ENCODE measurements at places on chromosomes 12 and 14.
A peak's percentile ranks its signal among the peaks of the same experiment; 100 is the strongest.

DNA sequence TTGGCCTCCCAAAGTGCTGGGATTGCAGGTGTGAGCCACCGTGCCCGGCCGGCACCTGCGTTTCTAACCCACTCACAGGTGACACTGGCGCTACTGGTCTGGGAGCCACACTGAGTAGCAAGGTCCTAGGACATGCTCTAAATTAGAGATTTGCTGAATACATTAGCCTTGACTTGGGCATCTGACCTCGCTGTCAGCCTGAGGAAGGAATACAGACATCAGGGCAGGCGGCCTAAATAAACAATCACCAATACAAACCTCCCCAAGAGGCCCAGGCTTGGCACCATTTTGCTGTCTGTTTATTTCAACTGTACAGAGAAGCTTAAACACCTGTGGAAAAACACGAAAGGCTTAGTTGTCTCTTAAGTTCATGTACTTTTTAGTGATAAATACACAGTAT is 27.5 kb downstream of the P2RX4 start:
- DNase-seq, result no peak

DNA sequence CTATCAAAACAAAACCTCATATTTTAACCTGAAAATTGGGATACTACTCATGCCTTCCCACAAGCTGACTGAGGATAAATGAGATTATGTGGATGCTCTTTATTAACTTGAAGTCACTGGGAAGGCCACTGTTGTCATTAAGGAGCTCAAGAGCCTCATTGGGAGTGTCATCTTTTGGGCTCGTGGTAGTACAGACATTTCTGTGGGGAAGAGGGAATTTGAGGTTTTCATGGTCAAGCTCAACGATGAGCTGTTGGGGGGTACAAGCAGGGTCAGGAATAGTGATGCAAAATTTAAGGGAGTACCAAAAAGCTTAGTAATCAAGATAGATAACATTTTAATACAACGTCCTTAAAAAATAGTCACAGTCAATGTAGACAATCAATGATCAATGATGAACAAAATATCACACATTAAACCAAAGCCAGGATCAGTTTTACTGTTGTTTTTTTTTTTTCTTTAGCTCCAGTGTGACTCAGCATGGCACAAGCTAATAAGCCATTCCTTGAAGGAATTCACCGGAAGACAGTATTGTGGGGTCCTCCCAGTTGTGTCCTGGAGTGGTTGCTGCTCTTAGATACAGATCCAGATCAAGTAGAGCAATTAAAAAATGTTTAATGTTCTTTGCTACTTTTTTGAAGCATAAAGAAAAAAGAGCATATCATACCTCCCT is 130.9 kb downstream of the C12orf75 start:
- no peak for DNase-seq

DNA sequence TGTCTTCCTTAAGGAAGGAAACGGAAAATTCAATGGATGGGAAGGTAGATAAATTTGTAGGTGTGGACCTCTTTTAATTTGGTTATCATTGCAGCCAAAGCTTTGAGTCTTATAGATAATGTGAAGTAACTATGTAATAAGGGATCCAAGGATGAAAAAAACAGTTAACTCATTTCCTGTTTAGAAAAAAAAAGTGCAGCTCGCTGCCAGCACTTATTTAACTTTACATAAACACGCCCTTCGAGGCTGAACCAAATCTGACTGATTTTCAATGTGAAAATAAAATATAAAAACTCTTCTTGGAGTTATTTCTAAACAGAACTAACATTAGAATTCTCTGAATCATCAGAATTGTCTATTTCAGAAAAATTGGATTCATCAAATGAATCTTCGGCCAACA is 7.0 kb downstream of the NUBPL start:
- peak; percentile 25 for DNase-seq

GRCh38 chr14:65282896-65283253 is 129.7 kb upstream of the FUT8 start:
- no peak for DNase-seq

- DNase-seq, result no peak
Observed at GRCh38 chr12:49744363-49744885, 3.1 kb downstream of the TMBIM6 start.

DNA sequence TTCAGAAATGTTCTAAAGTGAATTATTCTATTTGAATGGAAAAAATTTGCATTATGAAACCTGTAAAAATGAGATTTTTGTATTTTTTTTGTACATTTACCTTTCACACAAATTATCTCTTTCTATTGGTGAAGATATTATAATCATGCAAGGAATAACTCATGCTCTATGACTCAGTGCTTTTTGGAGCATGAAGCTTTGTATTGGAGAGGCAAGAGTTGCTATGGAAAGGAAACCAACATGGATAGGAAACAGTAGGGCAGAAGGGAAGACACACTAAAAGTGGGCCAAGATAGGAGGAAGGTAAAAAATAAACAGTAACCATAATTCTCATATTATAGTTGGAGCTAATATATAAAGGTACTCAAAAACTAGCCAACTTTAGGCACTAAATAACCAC is 79.0 kb downstream of the PLCZ1 start:
- DNase-seq, result no peak

GRCh38 chr14:65433157-65433556 is 20.6 kb downstream of the FUT8 start:
- no peak for DNase-seq

GRCh38 chr12:124568431-124569374 is 1.3 kb upstream of the NCOR2 start:
- peak; percentile 95 for DNase-seq

GRCh38 chr14:55665067-55665675 is 85.2 kb downstream of the KTN1 start:
- DNase-seq, result no peak

GRCh38 chr12:106066051-106066705 is 72.6 kb downstream of the NUAK1 start:
- no peak for DNase-seq

DNA sequence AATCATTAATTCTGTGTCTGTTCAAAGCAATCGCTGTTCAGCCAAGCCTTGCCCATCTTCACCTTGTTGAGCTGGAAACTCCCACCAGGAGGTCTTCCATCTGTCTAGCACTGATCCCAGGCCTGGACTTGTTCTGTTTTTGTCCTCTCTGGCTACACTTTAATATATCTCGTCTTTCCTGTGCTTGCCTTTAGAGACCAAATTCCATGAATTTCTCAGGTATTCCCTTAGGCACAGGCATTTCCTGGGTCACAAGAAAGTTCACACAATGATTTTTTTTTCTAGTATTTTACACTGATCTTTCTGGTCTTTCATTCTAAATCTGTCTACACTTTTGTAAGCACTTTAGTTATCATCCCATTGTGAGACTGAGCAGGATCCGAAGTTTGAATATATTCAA is 116.4 kb upstream of the CCND2 start:
- DNase-seq, result no peak

GRCh38 chr12:3533703-3534386 is 42.8 kb downstream of the PRMT8 start:
- no peak for DNase-seq

DNA sequence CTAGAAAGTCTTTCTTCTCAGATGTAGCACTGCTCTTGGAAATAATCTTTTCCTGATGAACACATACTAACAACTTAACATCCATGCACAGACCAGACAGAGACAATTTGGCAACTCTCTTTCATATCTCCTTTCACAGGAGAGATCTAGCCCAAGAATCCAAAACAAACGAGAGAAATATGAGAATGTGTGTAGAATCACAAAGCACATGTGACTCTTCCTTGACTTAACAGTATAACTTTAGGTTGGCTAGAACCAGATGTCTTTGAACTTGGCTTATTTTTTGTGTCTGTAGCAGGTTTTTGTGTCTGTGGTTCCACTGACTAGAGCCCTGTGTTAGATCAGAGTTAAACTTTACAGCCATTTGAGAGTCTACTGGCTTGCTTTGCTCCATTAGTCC is 114.2 kb downstream of the STXBP6 start:
- peak; percentile 50 for DNase-seq

DNA sequence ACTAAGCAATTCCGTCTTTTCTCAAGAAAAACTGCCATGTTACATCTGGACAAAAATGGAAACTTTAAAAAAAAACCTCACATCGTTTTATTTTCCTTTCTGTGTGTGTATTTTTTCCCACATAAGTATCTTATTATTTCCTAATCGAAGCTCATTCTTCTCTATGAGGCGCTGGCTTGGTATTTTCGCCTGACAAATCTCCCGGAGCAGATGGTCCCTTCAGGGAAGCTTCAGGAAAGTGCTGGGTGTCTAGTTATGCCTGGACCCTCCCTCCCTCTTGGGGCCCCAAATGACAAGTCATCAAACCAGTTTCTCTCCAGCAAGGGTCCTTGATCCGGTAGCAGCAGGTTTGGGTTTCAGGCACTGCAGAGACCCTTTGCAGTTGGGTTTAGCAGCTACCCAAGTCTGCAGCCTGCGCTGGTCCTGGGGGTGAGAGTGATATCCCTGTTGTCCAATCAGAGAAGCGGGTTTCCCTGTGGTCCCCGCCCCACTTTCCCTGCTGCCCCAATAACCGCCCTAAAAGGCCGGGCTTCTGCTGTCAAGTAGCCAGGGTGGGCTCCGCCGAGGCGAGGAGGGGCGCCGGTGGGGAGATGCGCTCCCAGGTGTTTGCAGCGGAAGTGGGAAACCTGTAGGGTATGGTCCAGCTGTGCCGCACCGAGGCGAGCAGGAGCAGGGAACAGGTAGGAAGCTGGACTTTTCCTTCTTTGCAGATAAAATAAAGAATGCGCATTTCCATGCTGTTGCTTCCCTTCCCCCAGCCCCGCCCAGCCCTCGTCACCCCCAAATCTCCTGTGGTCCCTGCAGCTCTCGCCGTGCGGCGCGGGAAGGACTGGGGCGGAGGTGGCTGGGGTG is at the start of gene CNTN1:
CNTN1 (plus strand) TSS at position 527 of the 852 bp plus-strand sequence.
- DNase-seq, result peak; percentile 62

DNA sequence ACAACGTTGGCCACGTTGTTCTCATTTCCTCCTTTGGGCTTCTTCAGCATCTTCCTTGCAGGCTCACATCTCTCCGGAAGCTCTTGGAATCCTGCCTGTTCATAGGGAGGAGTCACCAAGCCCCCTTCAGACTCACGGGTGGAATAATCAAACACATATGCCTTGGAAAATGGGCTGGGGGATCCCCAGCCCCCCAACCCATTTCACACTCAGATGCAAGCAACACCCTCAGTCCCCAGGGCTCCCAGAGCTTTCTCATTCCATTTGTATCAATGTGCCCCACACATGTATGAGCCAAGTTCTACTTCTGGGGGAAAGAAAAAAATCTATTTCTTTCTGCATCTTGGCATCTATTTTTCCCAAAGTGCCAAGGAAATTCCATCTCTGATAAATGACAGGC is 33.1 kb downstream of the WSCD2 start:
- no peak for DNase-seq

DNA sequence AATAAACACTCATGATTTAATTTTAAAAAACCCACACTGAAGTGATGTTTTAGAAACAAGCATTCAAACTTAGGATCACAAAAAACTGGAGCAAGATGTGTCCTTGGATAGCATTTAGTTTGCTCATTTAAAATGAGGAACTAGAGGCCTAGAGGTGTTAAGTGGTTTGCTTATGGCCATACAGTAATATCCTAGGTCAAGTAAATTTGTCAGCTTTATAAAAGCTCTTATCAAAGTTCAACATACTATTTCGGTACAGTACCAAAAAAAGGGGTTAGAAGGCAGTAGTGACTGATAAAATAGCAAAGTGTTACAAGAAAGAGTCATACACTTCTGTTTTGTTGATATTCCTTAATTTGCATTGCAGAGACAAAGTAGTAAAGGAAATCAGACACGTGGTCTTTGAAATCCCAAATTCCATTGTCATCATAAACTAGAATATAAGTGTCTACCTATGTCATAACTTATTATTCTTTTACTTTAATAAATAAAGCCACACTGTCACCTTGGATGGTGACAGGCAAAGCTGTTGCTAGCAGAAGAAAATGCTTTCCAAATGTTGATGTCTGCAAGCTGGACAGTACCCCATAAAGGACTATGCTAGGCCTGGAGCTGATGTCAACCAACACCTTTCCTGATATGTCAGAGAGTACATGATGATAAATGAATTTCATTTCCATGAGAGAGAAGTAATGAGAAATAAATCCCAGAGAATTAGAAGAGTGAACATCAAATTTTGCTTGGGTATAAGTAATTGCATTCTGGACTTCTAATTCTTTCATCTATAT is 17.6 kb upstream of the SRP54 start:
- no peak for DNase-seq

GRCh38 chr14:61609884-61610283 is 85.4 kb upstream of the HIF1A start:
- peak; percentile 43 for DNase-seq

- DNase-seq, result no peak
Observed at GRCh38 chr12:53975064-53975471, 314 bp upstream of the HOTAIR start.

DNA sequence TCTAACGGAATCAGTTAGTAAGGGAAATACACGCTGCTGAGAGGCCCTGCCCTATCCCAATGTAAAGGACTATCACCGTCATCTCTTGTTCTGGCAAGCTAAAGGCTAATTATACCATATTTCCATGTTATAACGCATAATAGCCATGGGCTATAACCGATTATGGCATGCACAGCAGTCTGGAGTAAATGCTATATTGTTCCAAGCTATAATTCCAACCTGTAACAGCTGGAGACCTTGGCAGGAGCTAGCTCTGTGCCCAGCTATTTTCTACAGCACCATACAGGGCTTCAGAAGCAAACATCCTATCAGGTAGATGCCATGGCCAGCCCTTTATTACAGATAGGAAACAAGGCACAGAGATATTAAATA is 26.3 kb downstream of the SYNE3 start:
- DNase-seq, result no peak

- no peak for DNase-seq
Observed at GRCh38 chr12:99605-100004, 33.0 kb downstream of the IQSEC3 start.

DNA sequence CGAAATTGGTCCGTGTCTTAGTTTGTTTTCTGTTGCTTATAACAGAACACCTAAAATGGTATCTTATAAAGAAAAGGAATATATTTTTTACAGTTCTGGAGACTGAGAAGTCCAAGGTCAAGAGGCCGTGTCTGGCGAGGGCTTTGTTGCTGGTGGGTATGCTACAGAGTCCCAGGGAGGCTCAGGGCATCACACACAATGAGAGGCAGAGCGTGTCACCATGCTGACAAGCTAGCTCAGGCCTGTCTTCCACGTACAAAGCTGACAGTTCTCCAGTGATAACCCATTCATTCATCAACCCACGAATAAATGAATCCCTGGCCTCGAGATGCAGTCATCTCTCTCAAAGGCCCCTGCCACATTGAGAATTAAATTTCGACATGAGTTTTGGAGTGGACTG is 56.7 kb upstream of the AEBP2 start:
- DNase-seq, result no peak

DNA sequence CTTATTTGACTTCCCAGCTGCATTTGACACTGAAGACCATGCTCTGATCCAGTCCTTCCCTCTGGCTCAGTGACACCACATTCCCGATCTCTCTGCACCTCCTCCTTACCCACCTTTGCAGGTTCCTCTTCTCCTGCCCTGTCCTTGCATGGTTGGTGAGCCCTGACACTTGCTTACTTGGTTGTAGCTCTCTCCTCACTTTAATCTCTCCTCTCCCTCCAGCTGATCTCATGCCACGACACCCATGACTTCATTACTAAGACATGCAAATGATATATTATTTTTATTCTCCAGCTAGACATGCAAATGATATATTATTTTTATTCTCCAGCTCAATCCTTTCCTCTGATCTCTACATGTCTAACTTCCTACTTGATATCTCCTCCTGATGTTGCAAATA is at the start of gene SERPINA9:
SERPINA9 (minus strand) TSS at position 175 of the 400 bp plus-strand sequence. CDS start 6,357 bp downstream, outside the sequence.
- DNase-seq, result no peak

All from fibroblast of gingiva (primary cell).